Adrenal gland (tissue), 19 donors: ENCODE measurements at places on chromosomes 6 and 20. TPM values are rescaled to one million over a fixed set of nuclear protein-coding genes. Genes with fewer than 3 reads are reported as not detected.

The CPXM1 gene
- 2.5 TPM for polyA plus RNA-seq

The ZNF334 gene
- polyA plus RNA-seq: 19.1 TPM

The ABHD16B gene
- not detected for polyA plus RNA-seq

The COL21A1 gene
- 1.3 TPM for polyA plus RNA-seq

The TCP11 gene
- 0.13 TPM for polyA plus RNA-seq

The FNDC1 gene
- polyA plus RNA-seq: 0.16 TPM

The TSBP1 gene
- not detected for polyA plus RNA-seq

The CNBD2 gene
- polyA plus RNA-seq: 3.8 TPM

The F13A1 gene
- polyA plus RNA-seq: 41.7 TPM

The FAM162B gene
- polyA plus RNA-seq: 10.5 TPM

The RBBP8NL gene
- not detected for polyA plus RNA-seq

The KHDC1 gene
- 1.0 TPM for polyA plus RNA-seq
